Metanephros (tissue), 2 donors: ENCODE measurements at places on chromosomes 1 and 21. TPM values are rescaled to one million over a fixed set of nuclear protein-coding genes. Genes with fewer than 3 reads are reported as not detected.

Gene HAO2
- 30.5 TPM for total RNA-seq

Gene DNALI1
- total RNA-seq, result 10.7 TPM

Gene CD5L
- total RNA-seq, result 0.35 TPM

Gene DEPDC1
- total RNA-seq, result 6.7 TPM

Gene KCNT2
- 16.3 TPM for total RNA-seq

Gene SPATA45
- 0.47 TPM for total RNA-seq

Gene GJB4
- not detected for total RNA-seq
